Anterior cingulate cortex (tissue), 58 donors: ENCODE measurements at places on chromosomes 5 and 9.

DNA sequence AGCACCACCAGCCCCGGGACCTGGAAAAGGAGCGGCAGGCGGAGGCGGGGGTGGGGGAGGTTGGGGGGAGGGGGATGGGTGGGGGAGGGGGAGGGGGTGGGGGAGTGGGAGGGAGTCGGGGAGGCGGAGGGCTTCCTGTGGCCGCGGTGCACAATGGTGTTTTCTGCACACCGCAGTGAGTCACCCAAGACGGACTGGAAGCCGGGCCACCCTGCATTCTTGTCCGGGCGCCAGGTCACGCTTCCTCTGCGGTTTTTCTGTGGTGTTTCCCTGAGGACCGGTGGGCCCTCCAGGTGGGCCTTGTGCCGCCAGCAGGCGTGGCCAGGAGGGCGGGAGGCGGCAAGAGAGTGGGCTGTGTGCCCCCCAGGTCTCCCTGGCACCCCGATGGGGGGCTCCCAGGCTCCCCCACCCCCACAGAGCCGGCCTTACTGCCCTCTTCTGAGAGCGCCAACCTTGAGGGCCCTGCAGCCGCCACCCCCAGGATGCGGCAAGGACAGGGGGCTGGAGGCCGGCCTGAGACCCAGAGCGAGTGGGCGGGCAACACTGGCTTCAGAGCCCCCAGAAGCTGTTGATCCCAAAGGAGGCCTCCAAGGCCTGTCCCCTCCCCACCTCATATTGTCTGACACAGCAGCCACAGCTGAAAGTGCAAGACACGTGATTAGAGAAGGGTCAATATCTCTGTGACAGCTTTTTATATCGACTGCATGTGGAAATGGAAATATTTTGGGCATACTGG, 11.1 kb downstream of the EXD3 start:
- DNase-seq: no peak

GRCh38 chr5:132747616-132748440, 602 bp downstream of the CCNI2 start:
- no peak for DNase-seq

GRCh38 chr9:104921067-104921741, 6.8 kb downstream of the ABCA1 start:
- no peak for DNase-seq

- DNase-seq: no peak
Measured at GRCh38 chr5:113115061-113115460, 138.5 kb downstream of the DCP2 start.

GRCh38 chr9:96818533-96818932, 35.8 kb downstream of the ZNF782 start:
- no peak for DNase-seq

DNA sequence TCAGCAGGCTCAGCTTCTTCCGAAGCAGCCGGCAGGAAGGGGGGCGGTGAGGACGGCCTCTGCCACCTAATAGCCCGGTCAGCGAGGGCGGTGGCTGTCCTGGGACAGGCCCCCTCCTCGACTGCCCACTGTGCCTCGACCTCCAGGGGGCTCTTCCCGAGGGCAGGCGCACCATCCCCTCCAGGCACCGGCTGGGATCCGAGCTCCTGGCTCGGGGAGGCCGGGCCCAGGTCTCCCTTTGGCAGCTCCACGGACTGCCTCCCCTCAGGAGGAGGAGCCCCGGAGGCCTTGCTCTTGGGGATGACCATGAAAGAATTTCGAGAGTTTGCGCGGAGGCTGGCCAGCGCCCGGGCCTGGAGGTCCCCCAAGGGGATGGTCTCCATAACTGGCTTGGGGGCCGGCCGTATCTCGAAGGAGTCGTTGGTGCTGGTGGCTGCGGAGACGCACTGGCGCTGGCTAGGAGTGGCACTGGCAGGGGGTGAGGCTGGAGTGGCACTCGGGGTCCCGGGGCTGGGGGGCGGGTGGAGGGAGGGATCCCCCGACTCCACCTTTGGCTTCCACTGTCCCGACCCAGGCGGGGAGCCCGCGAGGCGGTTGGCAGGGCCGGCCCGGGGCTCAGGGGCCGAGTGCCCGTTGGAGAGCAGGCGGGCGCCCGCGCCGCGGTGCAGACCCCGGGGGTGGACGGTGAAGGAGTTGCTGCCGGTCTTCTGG, 975 bp downstream of the TPRN start:
- no peak for DNase-seq

DNA sequence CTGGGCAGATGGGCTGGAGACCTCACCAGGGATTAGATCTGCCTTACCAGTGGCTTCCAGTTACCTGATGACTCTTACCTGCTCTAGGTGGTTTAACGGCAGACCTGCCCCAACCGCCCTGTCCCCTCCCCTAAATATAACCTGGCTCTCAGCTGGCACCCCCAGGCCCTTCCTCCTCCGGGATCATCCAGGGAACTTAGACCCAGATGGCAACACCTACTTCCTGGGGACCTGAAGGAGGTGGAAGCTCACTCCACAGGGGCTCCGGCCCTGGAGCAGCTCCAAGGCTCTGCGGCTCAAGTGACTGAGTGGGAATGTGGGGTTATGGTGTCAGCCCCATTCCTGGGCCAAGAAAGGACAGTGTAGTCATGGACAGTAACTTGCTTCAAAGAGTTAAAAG, 130.4 kb downstream of the OLFM1 start:
- DNase-seq: no peak

DNA sequence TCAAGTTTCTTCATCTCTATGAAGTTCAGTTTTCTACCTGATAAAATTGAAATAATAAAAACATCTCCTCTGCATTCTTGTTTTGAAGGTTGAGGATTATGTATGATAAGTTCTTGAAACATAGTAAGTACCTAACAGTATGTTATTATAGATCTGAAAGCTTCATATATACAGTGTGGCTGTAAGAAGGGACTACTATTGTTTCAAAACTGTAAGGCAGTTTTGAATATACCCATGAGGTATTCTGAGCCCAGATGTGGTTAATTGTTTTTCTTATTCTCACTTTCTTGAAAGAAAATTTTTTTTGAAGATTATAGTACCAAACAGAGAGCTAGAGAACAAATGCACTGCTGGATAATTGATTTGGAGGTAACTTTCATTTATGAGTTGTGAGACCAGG, 383.2 kb downstream of the CHSY3 start:
- no peak for DNase-seq

GRCh38 chr5:152282331-152282730, 122.7 kb downstream of the NMUR2 start:
- no peak for DNase-seq

- DNase-seq: no peak
Measured at GRCh38 chr9:96219026-96219899, 82.7 kb downstream of the HSD17B3 start.

DNA sequence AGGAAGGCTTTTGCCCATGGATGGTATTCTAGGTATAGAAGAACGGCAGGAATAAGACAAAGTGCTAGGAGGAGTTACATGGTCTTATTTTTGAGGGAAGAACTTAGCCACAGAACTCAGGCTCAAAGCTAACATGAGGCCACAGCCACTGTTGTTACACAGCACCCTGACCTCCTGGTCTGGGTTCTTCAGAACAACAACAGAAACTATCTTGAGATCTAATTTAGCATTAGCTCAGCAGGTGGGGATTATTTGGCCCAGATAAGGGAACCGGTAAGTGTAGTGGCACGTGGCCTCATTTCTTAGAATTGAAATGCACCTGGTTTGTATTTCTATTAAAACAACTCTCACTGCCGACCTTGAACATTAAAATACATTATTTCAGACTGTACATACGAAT, 1168.7 kb upstream of the SEMA6A start:
- no peak for DNase-seq
